ENCODE measurements at places on chromosomes 2 and 18. TPM values are rescaled to one million over a fixed set of nuclear protein-coding genes. Genes with fewer than 3 reads are reported as not detected.

GRCh38 chr18:44450226-44450625 lies 230.5 kb upstream of the SETBP1 start:
- no peak for DNase-seq

DNA sequence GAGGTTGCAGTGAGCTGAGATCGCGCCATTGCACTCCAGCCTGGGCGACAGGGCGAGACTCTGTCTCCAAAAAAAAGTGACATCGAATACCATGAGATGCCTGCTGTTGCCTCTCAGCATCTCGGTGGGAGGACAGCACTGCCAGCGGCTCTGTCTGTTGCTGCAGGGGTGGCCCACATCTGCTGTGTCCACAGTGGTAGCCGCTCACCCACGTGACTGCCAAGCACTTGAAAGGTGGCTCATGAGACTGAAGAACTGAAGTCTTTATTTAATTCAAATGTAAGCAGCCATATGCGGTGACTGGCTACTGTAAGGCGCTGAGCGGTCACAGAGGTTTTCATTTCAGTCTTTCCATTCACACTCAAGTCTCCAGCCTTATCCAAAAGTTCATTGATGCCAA lies 25.8 kb downstream of the IMPA2 start:
- no peak for DNase-seq

GRCh38 chr18:3792711-3793110 lies 342.7 kb downstream of the TGIF1 start:
- peak; percentile 82 for DNase-seq

Gene POLR1B
- 30.0 TPM for total RNA-seq

GRCh38 chr18:27042177-27042576 lies 142.9 kb downstream of the CHST9 start:
- DNase-seq = no peak
